ENCODE measurements at places on chromosomes 16 and 17.

GRCh38 chr16:47460711-47461597 is at the start of the genes ITFG1 and PHKB:
Gene ITFG1, minus strand, starts transcription at chr16:47461063. Its CDS starts 18 bp downstream, at chr16:47461045.
Gene PHKB, plus strand, starts transcription at chr16:47461331. Its CDS starts 20 bp downstream, at chr16:47461351.
- DNase-seq, result peak; percentile 97

DNA sequence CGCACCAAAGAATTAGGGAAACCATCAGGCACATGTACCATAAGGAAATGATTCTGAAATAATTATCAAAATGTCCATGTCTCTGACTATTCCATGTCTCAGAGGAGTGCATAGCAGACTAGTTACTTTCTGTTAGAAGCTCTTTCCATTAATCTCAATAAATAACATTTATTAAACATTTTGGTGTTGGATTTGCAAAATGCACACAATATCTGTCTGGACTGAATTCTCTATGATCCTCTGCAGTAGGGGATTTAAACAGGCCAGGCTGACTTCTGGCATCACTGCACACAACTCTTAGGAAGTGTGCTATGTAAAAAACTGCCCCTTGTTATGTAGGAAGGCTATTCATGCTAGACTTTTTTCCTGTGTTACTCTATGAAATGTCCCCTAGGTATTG is 283.3 kb upstream of the CDH5 start:
- no peak for DNase-seq

DNA sequence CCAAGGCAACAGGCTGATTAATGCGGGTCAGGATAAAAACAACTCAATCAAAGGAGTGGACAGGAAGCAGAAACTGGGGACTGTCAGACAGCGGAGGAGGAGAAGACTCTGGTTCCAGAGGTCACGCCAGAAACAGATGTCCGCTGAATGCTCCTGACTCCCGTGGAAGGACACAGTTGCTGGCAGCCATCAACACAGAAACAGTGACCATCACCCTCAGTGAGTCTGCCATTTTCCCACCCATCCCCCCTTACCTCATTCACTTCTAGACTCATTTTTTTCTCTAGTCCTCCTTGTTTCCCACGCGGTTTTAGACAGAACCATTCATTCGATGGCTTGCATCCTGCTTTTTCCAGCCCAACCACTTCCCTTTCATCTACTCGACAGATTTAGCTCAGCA is 40.9 kb downstream of the DHRS7C start:
- DNase-seq, result no peak

DNA sequence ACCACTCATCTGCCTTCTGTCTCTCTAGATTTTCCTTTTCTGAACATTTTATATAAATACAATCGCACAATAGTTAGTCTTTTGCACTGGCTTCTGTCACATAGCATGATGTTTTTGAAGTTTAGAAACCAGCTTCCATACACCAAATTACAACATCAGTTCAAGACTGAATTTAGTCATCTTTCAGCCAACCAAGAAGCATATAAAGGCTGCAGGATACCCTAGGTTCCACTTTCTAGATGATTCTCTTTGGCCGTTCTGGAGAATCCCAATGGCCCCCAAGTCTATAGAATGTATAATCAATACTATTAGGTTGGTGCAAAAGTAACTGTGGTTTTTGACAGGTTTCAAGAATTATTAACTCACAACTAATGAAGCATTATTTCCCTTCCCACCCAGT is 19.4 kb downstream of the SCPEP1 start:
- no peak for DNase-seq

DNA sequence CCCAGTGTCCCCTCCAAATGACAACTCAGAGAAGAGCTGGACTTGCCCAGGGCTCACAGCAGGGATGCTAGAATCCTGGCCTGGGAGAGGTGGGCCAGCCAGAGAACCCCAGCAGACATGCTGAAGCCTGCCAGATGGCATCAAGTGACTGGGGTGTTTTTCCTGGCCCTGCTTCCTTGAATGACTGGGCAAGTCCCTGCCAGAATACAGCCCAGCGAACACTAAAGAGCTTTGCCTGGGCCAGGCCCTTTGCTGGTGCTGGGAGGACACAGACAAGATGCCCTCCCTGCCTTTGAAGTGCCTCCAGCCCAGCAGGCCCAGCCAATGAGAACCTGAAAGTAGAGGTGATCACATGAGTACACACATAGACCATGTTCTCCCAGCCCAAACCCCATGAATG is 11.5 kb downstream of the ZNF319 start:
- DNase-seq, result no peak

- no peak for DNase-seq
Observed at GRCh38 chr16:5378531-5378930, 280.9 kb upstream of the EEF2KMT start.

DNA sequence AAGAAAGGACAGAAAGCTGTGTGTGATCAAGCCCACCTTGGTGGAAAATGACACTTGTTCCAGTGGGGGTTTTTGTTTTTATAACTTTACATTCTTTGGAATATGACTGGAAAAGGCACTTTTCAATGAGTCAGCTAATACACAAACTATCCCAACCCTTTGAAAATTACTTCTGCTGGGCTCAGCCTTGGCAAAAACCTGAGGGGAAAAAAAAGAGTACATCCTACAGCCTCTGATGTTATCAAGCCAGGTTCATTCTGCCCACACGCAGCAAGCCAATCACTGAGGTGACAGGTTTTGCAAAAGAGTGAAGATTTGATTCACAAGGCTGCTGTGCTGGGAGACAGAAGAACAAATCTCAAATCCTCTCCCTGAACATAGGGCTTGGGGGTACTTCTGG is 484.5 kb upstream of the ERCC4 start:
- DNase-seq, result no peak

GRCh38 chr17:16922386-16923096 is 49.4 kb downstream of the TNFRSF13B start:
- no peak for DNase-seq

DNA sequence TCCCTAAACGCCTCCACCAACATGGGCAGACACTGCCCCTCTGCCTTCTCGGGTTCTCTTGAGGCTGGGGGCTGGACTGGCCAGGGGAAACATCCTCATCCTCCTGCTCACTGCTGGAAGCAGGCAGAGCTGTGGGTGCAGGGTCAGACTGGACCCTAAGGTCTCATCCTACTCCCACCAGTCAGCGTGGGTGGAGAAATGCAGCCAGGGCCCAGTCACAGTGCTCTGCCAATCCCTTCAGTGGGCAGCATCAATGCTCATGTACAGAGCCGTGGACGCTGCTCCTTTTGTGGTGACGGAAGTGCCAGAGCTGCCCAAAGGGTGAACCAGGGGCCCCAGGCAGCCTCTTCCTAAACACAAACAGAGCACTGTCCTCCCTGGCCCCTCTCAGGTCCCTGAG is 13.4 kb upstream of the TBX2 start:
- DNase-seq, result no peak

DNA sequence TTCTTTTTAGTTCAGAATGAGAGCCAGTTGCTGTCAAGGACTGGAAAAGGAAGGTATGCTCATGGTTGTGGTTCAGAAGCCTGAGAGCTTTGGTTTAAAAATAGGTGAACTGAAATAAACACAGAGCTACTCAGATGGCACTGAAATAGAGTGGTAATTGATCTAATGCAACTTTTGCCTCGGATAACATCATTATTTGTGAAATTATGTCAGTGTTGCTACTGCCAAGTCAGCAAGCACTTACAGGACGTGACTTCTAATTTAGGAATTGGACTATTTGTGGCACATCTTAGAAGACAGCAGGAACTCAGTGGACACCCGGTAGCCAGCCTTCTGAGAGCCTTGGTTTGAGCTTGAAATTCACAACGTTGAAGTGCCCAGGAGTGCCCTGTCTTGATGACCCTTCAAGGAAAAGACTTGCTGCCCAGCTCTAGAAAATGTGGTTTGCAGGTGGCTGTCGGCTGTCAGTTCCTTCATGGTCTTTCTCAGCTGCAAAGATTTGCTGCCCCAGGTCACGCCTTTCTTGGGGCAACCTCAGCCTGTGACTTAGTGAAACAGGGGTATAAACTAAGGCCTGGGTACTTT is 42.0 kb upstream of the XYLT1 start:
- no peak for DNase-seq

DNA sequence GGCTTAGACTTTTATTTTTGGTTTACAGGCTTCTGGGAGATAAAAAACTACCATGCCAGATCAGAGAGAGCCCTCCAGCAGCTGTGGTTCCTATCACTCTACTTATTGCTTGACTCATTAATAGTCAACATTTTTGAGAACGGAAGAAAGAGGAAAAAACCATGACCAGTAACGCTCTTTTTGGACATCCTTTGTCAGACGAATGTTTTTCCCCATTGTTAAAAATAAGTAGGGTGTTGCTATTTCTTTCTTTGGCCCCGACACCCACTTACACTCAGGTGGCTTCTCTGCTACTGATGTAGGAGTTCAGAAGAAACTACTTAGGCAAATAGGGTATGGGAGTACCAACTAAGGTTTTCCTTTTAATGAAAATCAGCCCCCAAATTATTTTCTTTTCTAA is 27.5 kb downstream of the TVP23A start:
- no peak for DNase-seq

DNA sequence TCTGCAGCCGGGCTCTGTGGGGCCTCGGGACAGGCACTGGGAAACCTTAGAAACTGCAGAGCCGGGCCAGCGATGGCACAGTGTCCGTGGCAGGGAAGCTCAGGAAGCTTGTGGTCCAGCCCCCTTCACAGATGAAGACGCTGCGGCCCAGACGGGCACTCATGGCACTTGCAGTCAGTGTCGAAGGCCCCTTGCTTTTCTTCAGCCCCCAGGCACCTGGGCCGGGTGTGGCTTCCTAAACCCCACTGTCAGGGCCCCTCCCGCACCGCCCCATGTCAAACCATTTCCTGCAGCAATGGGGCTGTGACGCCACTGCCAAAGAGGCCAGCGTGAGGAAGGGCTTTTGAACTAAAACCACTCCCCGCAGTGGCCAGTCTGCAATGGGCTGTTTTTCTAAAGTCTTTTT is 164.0 kb downstream of the LAT start:
- peak; percentile 77 for DNase-seq

DNA sequence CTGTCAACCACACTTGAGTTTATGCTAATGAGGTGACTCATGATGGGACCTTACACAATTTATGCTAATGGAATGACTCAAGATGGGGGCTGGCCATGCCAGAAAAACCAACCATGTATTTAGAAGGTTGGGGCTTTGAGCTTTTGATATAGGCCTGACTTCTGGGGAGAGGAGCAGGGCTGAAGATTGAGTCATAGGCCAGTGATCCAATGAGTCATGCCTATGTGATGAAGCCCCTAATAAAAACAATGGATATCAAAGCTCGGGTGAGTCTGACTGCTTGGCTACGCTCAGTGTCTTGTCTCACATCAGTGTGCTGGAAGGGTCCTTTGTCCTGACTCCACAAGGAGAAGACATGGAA is 7.3 kb downstream of the MFSD6L start:
- DNase-seq, result no peak

- DNase-seq, result no peak
Observed at GRCh38 chr17:74624131-74624530, 593 bp upstream of the CD300E start.

GRCh38 chr16:47375423-47375822 is 85.4 kb downstream of the ITFG1 start:
- DNase-seq, result no peak

GRCh38 chr16:29854520-29855100 is 8.4 kb downstream of the CDIPT start:
- no peak for DNase-seq

- no peak for DNase-seq
Observed at GRCh38 chr16:60225541-60225940, 1491.4 kb upstream of the GOT2 start.

- peak; percentile 53 for DNase-seq
Observed at GRCh38 chr16:11140098-11140375, 116.0 kb downstream of the SOCS1 start.

DNA sequence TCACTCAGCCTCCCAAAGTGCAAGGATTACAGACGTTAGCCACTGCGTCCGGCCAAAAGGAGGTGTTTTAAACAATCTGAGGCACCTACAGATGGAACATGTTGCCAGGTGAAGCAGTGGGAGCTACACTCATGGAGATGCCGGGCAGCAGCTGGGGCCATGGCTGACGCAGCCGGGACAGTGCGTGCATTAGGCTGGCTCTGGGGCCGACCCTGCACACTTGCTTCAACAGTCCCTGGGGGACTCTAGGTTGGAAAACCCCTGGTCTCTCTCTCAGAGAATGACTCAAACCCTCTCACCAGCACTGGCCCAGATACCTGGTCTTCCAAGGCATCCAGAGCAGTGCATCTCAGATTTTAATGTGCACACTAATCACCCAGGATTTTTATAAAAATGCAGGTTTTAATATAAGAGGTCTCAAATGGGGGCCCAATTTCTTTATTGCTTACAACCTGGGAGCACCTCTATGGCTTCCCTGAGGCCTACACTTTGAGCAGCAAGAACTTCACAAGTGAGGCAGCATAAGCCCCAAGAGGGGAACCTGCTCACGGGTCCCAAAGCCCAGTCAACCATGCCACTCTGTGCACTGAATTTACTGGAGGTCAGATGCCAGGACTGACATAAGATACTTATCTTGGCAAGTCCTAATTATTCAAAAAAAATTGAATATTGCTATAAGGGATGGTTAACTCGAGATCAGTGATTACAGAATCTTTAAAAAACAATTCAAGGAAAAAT is 70.8 kb upstream of the TRAP1 start:
- no peak for DNase-seq

GRCh38 chr17:45366691-45367090 is 49.9 kb upstream of the MAP3K14 start:
- no peak for DNase-seq

DNA sequence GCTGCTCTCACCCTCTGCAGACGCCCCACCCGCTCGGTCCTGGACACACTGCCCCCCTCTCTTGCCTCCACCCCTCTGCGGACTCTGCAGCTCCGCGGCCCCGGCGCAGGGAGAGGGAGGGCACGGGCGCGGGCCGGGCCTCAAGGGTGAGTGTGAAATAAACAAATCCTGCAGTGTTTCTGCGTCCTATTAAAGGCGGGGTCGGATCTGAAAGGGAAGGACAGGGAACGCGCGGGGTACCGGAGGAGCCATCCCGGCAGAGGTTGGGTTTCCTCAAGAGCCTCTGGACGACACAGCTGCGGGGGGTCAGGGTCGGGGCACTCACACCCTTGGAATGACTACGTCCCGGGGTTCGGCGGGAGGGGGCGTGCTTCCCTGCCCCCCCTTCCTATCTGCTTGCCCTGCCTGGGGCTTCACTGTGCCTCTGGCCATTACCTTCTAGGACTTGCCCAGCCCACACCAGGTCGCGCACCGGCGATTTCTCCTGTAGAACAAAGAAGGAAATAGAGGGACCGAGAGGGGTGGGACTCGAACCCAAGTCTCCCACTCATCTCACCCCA is 466 bp upstream of the HSF4 start:
- DNase-seq, result no peak

DNA sequence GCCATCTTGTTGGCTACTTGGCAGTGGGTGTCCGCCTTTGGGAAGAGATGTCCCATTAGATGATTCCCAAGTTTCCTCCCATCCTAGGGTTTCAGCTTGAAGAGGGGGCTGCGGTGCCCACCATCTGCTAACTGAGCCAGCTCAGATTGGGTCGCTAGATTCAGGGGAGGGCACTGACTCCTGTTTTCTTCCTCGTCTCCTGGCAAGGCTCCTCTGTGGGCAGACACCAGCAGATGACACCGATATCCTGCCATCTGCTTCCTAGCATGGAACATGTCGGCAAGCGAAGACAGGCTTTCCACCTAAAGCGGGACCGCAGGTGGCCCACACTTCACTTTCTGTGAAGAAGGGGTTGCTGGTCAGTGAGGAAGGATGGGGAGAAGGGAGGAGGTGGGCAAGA is 27.3 kb downstream of the C17orf75 start:
- DNase-seq, result no peak
